ENCODE measurements at places on chromosomes 1 and 21. TPM values are rescaled to one million over a fixed set of nuclear protein-coding genes. Genes with fewer than 3 reads are reported as not detected.

DNA sequence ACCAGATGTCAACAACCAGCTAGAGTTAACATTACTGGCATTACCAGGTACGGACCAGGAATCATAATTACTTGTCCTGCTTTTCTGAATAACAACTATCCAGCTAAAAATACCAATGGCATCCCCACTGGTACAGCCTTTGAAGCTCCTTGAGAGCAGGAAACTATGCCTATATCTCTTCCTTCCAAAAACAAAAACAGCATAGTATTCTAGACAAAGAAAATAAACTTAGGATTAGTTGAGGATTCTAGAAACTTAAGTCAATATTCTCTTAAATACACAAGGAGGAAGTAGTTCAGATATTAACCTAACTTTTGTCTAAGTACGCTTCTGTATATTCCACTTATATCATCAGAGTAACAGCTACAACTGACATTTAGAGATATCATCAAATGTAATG is 3.0 kb downstream of the FUBP1 start:
- DNase-seq: no peak

Gene CFAP298
- total RNA-seq: 34.4 TPM

DNA sequence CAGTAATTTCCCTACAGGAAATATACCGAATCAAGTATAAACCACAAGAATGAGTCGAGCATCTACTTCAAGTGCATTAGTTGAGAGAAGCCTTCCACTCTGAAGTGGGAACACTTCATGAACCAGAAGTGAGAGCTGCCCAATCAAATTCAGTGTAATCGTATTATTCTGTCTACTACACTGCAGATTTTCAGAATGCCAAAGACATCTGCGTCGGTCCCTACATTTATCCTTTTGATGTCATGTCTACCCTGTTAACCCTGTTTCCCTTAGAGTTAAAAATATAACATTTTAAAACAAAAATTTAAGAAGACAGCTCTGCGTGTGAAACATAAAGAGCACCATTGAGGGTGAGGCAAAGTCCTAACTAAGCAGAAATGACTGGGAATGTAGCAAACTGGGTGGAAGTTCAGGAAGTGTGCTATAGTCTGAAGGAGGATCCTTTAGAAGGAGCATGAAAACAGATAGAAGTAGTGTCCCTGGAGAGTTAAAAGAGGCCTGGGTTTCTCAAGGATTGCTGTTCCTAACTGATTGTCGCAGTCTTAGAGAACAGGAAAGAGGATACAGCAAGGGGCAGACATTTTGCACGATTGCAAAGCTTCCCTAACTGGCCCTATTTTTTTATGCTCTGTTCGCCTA is 291.2 kb downstream of the PTPRC start:
- no peak for DNase-seq

- peak; percentile 79 for DNase-seq
These were observed 33.8 kb upstream of the MPZL1 start for GRCh38 chr1:167687919-167688519.

DNA sequence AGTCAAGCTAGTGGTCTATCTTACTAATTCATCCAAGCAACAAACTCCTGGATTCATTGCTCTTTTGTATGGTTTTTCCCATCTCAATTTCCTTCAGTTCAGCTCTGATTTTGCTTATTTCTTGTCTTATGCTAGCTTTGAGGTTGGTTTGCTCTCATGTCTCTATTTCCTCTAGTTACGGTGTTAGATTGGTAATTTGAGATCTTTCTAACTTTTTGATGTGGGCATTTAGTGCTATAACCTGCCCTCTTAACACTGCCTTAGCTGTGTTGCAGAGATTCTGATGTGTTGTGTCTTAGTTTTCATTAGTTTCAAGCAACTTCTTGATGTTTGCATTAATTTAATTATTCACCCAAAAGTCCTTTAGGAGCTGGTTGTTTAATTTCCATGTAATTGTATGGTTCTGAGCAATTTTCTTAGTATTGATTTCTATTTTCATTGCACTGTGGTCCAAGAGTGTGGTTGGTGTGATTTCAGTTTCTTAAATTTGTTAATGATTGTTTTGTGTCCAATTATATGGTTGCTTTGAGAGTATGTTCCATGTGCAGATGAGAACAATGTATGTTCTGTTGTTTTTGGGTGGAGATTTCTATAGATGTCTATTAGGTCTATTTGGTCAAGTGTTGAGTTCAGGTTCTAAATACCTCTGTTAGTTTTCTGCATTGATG is 154.6 kb downstream of the PLPPR5 start:
- DNase-seq: no peak

DNA sequence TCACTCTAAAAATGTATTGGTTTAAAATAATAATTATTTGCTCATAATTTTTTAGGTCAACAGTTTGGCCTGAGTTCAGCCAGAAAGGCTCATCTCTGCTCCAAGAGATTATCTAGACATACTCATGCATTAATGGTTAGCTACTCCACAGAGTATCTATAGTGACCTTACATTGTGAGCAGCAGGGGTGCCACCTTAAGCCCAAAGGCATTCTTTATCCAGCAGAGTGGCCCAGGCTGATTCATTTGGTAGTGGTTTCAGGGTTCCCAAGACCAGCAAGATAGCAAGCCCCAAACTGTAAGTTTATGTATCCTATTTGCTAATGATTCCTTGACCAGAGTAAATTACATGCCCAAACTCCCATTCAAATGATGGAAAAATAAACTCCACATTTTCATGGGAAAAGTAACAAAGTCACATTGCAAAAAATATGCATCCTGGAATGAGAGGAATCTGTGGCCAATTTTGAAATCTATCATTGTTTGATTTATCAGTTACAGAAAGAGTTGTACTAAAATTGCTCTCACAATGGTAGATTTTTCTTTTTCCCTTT is 182.6 kb upstream of the KCNK2 start:
- no peak for DNase-seq

- DNase-seq: peak; percentile 75
These were observed at the start of gene TMCC2 for GRCh38 chr1:205227584-205228013. TSS of gene TMCC2 (plus strand) at chr1:205227946. CDS start at chr1:205228565, 619 bp downstream.

DNA sequence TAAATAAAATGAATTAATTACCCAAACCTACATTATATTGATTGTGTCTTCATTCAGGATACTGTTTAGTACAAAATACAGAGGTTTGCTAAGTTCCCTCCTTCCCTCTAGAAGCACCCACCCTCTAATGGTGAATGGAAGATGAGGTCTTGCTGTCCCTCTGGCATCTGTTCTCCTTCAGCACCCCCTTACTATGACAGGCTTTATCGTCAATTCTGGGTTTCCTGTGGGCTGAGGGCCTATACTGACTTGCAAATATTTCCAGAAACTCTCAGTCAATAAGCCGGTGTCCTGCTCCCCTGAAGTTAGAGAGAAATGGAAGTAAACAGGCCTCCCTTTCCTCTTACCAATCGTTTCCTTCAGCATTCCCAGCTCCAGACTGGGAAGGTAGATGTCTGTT is 13.2 kb downstream of the LAX1 start:
- DNase-seq: no peak

DNA sequence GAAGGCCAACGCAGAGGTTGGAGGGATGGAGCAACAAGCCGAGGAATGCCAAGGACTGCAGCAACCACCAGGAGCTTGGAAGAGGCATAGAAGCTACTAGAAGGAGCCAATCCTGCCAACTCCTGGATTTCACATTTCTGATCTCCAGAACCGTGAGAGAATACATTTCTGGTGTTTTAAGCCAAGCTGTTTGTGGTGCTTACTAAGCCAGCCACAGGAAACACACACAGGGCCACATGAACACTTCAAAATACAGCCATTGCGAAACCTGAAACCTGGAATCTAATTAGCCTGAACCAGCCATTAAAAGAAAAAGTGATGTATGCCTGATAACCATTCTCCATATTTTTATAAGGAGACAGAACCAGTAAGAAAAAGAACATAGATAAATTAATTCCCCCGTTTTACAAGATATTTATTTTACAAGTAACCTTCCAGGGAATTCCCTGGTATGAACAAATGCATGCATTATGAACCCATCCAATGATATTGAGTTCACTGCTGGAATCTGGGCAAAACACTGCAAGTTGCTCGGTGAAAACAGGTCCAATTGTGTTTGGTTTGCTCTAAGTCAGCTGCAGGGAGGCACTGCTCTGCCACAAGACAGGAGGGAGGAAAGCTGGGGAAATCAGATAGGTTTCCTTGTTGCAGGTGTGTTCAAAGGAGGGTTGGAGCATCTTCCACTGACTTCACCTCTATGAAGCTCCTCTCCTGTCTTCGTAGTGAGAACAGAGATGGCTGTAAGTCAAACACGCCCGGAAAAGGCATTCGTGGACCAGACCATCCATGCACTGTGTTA is 70.2 kb downstream of the ETS2 start:
- no peak for DNase-seq

DNA sequence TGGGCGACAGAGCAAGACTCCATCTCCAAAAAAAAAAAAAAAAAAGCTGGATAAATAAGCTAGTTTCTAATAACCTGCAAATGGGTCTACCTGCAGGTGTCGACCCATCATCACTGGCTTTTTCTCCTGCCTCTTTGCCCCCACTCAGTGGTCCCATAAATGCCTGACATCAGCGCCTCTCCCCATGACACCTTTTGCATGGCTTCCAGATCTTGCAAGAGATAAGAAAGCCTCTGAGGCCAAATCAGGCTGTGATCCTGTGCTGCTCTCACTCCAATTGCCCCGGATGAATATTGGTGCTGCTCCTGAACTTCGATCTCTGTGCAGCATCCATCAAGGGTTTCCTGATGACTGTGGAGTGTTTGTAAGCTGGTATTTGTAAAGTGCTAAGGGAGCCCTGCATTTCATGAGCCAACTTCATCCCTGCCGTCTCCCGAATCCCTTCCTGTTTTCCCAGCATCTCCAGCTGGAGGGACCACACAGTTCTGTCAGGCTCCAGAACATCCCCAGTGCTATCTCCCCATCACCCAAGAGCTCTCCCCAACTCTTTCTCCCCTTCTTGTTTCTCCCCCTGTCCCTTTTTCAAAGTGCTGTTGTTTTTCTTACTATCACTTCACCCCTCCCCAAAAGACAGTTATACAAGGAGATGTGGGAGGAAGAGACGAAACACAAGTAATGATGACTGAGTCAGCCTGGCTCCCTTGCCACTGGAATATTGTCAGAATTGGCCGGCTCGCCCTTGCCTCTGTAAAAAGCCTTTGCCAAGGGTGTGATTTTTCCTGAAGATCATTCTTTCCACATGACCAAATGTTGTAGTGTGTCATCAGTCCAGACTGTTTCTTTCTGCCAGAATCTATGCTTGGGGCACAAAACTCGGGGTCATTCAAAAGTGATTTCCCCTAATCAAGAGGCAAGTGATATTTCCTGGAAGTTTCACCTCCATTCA is 2.8 kb upstream of the EFHD2 start:
- no peak for DNase-seq

DNA sequence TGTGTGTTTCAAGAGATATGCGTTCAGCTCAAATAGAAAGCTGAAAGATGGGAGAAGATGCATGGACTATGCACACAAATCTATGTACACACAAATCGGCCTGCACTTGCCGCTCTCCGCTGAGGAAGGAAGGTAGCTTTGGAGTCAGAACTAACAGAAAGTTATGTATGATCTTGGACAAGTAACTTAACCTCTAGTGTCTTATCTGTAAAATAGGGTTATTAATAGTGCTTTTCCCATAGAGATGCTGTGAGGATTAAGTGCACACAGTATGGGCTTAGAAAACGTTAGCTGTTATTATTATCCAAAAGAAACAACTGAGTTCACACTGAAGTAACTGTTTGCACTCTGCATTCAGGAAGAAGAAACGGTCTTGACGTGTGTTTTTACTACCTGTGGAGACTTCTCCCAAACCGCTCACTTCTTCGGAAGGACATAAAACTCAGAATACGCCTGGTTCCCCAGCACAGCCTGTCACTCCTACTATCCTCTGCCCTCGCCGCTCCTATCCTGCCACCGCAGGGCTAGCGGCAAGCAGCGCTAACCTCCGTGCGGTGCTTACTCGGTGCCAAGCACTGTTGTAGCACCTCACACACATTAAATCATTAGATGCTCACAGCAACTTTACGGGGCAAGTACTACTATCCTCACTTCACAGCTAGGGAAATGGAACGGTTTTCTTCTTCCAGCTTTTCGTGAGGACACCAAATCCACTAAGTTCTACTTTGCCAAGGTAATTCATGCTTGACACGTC is 1.3 kb downstream of the TGFBR3 start:
- no peak for DNase-seq
